Central memory CD4-positive, alpha-beta T cell (primary cell): ENCODE measurements at places on chromosomes 7 and 10.

GRCh38 chr7:9945857-9946256 lies 1027.8 kb upstream of the PHF14 start:
- no peak for DNase-seq

GRCh38 chr10:1662438-1663025 lies 74.8 kb downstream of the ADARB2 start:
- no peak for DNase-seq

GRCh38 chr7:73716318-73716890 lies 3.1 kb downstream of the STX1A start:
- no peak for DNase-seq

DNA sequence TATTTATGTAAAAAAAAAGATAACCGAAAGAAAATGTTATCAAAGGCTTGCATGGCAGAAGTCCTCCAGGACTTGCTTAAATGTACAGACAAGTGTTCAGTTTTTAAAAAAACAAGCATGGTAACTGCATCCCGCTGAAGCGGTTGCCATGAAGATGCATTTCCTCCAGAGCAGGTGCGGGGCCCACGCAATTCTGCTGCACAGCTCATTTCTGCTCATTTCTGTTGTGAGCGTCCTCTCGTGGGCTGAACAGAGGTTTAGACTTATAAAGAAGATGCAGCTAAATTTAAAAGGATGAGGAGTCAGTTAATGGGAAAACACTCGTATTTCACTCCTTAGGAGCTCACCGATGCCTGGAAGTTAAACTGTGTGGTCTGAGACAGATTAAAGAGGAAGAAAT lies 247.6 kb downstream of the DNAJB6 start:
- no peak for DNase-seq

- DNase-seq = no peak
Observed at GRCh38 chr10:98030093-98030821, at the start of gene CRTAC1. Gene CRTAC1 (minus strand): TSS chr10:98030621. CDS start chr10:98030472, 149 bp downstream.

- DNase-seq = no peak
Observed at GRCh38 chr7:85068799-85069198, 118.1 kb downstream of the SEMA3D start.

DNA sequence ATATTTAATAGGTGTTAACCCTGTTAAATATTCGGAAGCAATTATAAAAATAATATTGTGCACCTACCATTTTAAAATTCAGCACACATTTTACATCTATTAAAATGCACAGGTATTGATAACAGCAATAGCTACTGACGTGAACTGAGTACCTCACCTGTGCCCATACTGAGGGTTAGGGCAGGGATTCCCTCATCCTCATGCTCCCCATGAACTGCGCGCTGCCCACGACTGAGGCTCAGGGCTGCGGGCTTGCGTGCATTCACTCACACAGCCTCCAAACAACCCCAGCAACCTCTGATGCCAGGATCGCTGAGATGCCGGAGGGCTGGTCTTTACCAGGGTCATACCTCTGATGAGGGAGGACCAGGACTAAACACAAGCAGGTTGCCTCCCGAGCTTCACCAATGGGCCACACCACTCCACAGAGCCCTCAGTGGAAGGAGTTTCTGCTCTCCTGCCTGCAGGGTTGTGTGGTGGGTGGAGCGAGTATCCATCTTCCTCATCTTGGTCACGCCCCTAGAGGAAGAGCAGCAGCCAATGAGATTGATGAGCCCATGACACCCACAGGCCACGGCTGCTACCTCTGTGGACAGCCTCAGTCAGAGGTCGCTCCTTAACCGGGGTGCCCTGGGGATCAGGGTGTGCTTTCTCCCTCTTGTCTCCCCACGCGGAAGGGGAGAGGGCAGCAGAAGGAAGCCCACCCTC lies 478.3 kb downstream of the TNS3 start:
- DNase-seq = no peak

GRCh38 chr10:31017534-31018355 lies 13.9 kb downstream of the ZNF438 start:
- DNase-seq = no peak

DNA sequence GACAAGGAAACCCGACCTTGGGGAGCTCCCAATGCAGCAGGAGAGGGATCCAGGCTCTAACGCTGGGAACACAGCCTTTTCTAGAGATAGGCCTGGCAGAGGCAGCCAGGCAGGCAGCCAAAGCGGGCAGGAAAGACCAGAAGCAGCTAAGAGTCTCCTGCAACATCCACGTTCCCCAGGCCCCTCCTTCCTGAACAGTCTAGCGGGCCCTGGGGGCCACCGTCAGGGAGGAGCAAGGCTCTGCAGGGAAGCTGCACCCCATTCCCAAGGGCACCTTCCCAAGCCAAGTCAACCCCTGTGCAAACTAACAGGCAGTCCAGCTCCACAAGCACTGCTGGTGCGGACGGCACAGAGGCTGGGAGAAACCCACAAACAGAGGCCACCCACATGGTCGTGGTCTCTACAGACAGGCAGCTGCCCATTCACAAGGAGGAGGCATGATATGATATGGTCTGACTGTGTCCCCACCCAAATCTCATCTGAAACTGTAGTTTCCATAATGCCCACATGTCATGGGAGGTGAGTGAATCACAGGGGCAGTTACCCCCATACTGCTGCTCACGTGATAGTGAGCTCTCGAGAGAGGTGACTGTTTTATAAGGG lies 115.7 kb downstream of the MAD1L1 start:
- no peak for DNase-seq

DNA sequence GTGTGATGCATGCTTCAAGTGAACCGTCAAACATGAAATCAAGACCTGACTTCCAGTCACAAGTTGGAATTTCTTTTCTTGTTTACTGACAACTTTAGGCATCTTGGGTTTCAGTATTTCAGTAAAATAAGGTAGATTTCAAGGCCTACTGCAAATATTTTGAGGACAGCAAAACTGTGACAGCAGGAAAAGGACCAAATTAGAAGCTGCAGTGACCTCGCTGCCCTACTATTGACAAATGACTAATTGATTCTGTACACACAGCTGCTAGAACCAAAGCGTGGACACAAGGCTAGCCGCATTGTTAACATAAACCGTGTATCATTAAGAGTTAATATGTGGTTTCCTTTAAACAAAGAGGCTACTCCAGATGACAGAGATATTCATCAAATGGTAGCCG lies 105.7 kb upstream of the SEC61G start:
- no peak for DNase-seq

DNA sequence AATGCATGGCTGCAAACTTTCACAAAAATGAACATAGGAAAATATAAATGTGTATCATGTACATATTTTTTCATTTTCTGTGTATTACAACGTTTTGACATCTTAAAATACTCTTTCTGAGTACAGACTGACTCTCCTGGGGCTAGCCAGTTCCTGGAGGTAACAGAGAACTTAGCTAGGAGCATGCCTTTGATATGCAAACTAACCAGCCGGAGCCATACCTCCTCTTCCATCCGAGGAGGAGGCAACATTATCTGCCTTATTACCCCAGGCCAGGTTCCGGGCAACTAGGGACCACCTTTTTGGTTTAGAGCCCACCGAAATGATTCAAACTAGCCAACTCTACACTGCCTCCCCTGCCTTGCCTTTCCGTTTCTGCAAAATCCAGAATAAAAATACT lies 33.7 kb upstream of the HECW1 start:
- no peak for DNase-seq

DNA sequence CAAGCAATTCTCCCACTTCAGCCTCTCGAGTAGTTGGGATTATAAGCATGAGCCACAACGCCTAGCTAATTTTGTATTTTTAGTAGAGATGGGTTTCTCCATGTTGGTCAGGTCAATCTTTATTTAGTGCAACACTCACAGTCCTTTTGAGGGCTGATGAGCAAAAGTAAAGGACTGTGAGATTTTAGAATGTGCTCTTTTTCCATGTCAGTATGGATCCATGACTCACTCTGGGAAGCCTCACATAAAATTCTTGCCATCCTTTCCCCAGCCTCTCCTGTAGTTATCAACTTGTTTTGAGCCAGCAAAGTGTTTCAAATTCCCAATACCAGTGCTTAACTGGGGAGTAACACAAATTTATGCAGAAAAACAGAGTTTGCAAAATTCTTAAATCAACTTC lies 135.8 kb upstream of the CXCL12 start:
- no peak for DNase-seq

DNA sequence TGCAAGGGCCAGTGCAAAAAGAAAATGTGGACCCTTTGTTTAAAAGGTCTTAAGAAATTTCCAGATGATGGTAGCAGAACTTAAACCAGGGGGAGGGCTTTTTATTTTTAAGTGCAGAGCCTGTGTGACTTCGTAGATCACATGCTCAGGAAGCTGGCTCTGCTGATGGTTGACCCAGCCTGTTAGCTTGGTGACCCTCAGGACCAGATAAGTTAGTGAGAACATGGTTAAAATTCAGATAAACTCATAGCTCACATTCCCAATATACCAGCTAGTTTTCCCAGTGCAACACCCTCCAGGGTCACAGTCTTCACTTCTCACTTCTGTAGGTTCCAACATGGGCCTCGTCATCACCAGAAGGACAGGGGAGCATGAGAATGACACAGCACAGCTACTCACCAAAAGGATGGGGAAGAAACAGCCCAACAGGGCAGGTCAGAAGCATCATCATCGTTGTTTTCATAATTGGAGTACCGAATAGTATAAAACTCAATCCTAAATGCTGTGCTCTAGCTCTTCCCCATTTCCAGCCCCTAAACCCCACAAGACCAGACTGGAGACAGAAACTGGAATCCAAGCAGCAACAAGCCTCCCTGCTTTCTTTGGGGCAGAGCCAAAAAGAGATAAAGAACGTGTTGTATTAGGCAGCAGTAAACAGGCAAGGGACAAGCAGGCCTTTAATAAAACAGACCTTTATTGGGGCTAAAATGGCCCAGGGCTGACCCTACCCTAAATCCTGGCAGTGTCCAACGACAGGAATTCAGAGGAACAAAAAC lies 102.2 kb upstream of the ANKRD1 start:
- DNase-seq = no peak

GRCh38 chr7:27520815-27521790 lies 141.6 kb downstream of the HIBADH start:
- DNase-seq = no peak

GRCh38 chr10:22343731-22344130 lies 1.6 kb upstream of the SPAG6 start:
- no peak for DNase-seq

GRCh38 chr7:45663167-45663921 lies 89.2 kb downstream of the ADCY1 start:
- DNase-seq = no peak

DNA sequence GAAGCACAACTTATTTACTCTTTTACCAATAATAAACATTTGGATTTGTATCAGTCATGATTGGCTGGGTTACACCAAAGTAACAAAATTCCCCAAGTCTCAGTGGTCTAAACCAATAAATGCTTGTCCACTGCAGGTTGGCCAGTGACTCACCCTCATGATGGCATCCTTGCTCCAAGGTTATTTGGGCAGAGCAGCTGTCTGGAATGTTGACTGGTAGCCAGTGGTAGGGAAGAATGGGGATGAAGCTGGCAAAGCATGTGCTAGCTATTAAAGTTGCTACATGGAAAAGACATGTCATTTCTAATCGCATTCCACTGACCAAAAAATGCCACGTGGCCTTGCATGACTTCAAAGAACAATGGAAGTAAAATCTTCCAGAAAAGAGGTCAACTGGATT lies 1168.7 kb upstream of the CELF2 start:
- DNase-seq = no peak

GRCh38 chr7:87570178-87570577 lies 30.5 kb downstream of the ABCB1 start:
- DNase-seq = no peak

DNA sequence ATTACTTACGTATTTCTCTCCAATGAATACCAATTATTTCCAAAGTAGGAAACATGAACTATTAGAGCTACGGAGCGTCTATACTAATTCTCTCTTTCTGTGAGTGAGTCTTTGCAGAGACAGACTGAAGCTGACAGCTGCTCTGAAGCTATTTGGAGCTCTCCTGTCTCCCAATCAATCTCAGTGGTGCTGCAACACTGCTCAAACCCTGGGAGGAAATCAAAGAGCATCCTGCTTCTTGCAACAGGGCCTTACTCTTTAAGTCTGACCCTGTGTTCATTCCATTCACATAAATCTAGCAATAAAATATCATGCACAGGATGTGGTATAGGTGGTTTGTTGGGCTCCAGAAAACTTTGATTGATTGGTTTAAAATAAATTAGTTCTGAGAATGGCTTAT lies 685.7 kb upstream of the IGFBP3 start:
- DNase-seq = no peak

DNA sequence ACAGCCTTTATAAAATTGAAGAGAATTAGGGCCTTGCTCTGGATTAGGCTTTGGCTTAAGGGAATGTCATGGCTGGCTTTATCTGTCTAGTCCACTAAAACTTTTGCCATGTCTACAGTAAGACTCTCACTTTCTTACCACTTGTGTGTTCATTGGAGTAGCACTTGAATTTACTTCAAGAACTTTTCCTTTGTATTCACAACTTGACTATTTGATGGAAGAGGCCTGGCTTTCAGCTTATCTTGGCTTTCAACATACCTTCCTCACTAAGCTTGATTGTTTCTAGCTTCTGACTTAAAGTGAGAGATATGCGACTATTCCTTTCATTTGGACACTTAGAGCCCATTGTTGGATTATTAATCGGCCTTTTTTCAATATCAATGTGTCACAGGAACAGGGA lies 96.1 kb downstream of the TPST1 start:
- no peak for DNase-seq

GRCh38 chr10:33509231-33509831 lies 174.9 kb upstream of the NRP1 start:
- no peak for DNase-seq

- no peak for DNase-seq
Observed at GRCh38 chr7:114309729-114310128, 104.9 kb upstream of the FOXP2 start.

DNA sequence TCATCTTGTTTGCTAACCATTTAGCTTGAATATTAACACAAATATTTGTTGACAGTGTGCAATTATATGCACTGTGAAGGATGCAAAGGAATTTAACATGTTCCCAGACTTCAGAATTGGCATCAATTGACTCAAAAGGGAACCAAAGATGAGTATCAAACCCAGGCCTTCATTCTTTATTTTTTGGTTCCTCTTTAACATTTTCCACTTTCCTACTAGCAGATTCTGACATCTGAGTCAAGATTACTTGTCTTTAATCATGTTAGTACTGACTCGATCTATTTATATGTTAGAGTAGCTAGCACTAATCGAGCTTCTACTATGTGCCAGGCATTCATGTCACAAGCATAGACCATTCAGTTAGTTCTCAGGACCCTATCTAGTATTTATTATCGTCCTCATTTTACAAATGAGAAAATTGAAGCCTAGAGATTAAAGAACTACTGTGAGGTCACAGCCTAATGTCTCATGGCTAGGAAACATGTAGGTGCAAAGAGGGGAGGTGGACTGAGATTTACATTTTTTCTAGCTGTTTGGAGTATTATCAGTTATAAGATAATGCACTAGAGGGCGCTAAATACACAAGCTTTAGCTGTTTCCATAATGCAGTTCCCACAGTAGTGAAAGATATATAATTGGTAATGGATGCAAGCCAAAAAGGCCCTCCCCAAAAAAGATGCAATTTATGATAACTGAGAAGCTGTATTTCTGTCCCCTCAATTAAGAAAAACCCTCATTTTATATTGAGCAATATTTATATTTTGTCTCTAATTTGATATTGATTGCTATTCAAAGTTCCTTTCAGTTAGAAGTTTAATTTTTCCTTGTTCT lies 32.9 kb upstream of the KMT2E start:
- DNase-seq = peak; percentile 67
